ENCODE measurements at places on chromosomes 7 and 10. TPM values are rescaled to one million over a fixed set of nuclear protein-coding genes. Genes with fewer than 3 reads are reported as not detected.
A peak's percentile ranks its signal among the peaks of the same experiment; 100 is the strongest.

- no peak overlapping the region for H3K27ac ChIP-seq
- no peaks in the 10 kb centered on the region for H3K27me3 ChIP-seq
- no peak for DNase-seq
- H3K36me3 ChIP-seq = no peaks in the 10 kb centered on the region
These were observed 205.5 kb upstream of the CDC14C start for GRCh38 chr7:48718731-48719378.

- no peaks in the 10 kb centered on the region for H3K4me1 ChIP-seq
- no peak overlapping the region for H3K27ac ChIP-seq
- no peaks in the 10 kb centered on the region for H3K36me3 ChIP-seq
These were observed 15.6 kb downstream of the STEAP1 start for GRCh38 chr7:90169891-90170290.

GRCh38 chr7:133863362-133864061 lies 263.6 kb upstream of the LRGUK start:
- no peak overlapping the region for H3K27ac ChIP-seq
- no peak overlapping the region for H3K4me3 ChIP-seq
- DNase-seq = no peak
- H3K27me3 ChIP-seq = no peaks in the 10 kb centered on the region
- no peaks in the 10 kb centered on the region for H3K36me3 ChIP-seq
- H3K4me1 ChIP-seq = no peaks in the 10 kb centered on the region

GRCh38 chr7:18495412-18496340 lies at the start of gene HDAC9:
Gene HDAC9 (plus strand): TSS chr7:18495749. CDS start chr7:18496303, 554 bp downstream.
- H3K27me3 ChIP-seq = no peaks in the 10 kb centered on the region
- H3K36me3 ChIP-seq = no peaks in the 10 kb centered on the region
- H3K4me3 ChIP-seq = peak within 1 kb of the TSS; percentile 40

CTAGE8 gene
- 4.3 TPM for total RNA-seq

FANK1 gene
- 13.8 TPM for total RNA-seq
